Activated CD4-positive, alpha-beta memory T cell treated with anti-CD3 and anti-CD28 coated beads, Interleukin-2, amount 10 ng/mL, durations not matched to agents 7 days and 5 days (primary cell): ENCODE measurements at places on chromosomes 12 and 14.

DNA sequence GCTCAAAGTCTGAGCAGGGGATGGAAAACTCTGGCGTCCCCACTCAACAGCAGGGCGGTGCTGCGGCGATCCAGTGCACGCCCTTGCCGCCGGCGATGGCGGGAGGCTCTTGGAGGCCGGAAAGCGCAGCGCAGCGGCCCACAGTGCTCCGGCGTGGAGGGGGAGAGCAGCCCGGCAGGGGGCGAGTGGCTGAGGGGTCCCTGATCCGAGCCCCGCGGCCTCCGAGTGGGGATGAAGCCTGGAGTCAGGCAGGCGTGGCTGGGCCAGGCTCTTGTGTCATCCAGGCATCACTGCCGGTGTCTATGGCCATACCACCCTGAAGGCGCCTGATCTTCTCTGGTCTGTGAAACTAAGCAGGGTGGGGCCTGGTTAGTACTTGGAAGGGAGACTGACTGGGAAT is 183.1 kb downstream of the ALG10 start:
- H3K36me3 ChIP-seq: no peaks in the 10 kb centered on the region
- H3K4me1 ChIP-seq: no peaks in the 10 kb centered on the region
- H3K4me3 ChIP-seq: no peak overlapping the region
- no peaks in the 10 kb centered on the region for H3K27me3 ChIP-seq
- H3K27ac ChIP-seq: no peak overlapping the region

- peaks cover 3% of the 10 kb centered on the region for H3K36me3 ChIP-seq
- peaks cover 12% of the 10 kb centered on the region for H3K27me3 ChIP-seq
- H3K27ac ChIP-seq: no peak overlapping the region
Measured at GRCh38 chr12:57769594-57769993, 2.3 kb downstream of the METTL1 start.

- no peak for DNase-seq
- peaks cover 5% of the 10 kb centered on the region for H3K27me3 ChIP-seq
- H3K27ac ChIP-seq: no peak overlapping the region
- no peaks in the 10 kb centered on the region for H3K36me3 ChIP-seq
Measured at GRCh38 chr14:44785096-44785495, 176.7 kb downstream of the KLHL28 start.

DNA sequence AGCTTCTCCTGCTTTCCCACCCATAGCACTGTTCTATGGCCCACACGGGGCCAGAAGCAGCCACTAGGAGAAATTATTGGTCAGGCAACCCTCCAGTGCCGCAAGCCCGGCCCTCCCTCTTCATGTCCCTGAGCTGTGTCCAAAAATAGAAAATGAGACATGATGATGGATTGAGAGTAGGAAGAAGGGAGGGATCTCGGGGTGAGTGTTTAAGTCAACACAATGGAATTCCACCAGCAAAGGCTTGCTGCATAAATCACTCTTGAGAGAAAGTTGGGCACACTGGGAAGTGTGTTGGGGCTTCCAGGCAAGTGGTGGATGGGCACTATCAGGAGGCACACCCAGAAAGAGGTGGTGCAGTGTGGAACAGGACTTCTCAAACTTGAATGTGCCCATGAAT is 94.2 kb downstream of the LLPH start:
- H3K27ac ChIP-seq: no peak overlapping the region
- H3K27me3 ChIP-seq: peaks cover 16% of the 10 kb centered on the region
- H3K36me3 ChIP-seq: no peaks in the 10 kb centered on the region
- H3K4me1 ChIP-seq: no peaks in the 10 kb centered on the region
- no peak for DNase-seq

DNA sequence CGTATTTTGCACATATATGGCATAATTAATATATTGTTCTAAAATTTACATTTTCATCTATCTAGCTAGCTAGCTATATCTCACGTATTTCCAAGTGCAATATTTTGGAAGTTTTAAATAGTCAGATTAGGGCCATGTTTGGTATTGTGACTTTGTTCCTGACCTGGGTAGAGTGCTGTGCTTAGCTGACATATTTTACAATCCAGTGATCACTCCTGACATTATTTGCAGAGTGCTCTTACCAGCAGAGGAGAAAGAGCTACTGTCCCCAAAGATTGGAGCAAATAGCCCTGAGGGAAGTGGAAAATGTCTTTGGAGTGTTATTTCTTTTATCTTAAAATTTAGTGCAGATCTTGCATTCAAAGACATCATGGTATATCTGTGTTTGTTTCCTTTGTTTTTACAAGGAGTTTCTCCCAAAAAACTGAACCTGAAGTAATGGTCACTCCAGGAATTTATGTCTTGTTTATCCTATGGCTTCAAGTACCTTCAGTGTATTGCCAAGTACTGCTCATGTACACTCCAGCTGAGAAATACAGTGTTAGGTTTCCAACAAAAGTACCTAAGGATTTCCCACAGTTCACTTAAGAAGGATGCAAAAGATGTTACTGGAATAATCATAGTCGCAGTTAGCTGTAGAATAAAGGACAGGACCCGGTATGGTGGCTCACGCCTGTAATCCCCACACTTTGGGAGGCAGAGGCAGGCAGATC is 49.4 kb upstream of the PSMA6 start:
- no peak overlapping the region for H3K27ac ChIP-seq
- H3K4me1 ChIP-seq: peaks cover 2% of the 10 kb centered on the region
- no peak for DNase-seq

- H3K27me3 ChIP-seq: no peaks in the 10 kb centered on the region
- no peak overlapping the region for H3K27ac ChIP-seq
- no peaks in the 10 kb centered on the region for H3K36me3 ChIP-seq
Measured at GRCh38 chr12:86748894-86749293, 492.7 kb upstream of the MGAT4C start.

- H3K4me1 ChIP-seq: no peaks in the 10 kb centered on the region
- DNase-seq: no peak
- no peak overlapping the region for H3K27ac ChIP-seq
- no peaks in the 10 kb centered on the region for H3K36me3 ChIP-seq
Measured at GRCh38 chr14:99581374-99581773, 22.6 kb downstream of the CCDC85C start.

DNA sequence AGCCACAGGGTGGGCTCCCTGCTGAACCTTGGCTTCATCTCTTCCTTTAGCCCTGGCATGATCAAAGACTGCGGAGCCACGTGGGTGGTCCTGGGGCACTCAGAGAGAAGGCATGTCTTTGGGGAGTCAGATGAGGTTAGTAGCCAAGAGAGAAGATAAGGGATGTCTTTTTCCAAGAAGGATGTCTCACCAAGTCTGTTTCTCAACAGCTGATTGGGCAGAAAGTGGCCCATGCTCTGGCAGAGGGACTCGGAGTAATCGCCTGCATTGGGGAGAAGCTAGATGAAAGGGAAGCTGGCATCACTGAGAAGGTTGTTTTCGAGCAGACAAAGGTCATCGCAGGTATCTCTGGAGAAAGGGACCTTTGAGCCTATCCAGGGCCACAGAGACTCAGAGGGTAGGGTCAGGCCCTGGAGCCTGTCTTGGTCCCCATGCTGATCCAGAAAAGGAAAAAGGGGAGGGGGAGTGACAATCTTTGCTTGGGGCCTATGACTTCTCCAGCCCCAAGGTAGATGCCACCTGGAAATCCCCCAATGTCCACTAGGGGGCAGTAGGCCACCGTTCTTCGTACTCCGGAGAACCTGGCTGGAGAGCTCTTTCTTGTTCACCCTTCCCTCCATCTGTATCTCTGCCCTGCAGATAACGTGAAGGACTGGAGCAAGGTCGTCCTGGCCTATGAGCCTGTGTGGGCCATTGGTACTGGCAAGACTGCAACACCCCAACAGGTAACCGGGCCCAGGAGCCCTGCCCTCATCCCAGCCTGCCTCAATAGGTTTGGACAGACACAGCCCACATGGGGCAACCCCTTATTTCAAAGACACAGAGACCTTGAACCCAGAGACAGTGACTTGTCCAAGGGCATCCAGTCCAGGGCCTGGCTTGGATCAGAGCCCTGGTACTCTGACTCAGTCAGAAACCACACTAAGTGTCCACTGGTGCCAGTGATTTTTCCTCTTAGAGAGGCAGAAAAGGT is 2.0 kb downstream of the TPI1 start:
- DNase-seq: peak; percentile 88
- H3K4me3 ChIP-seq: peak overlapping the region; percentile 97
- H3K27me3 ChIP-seq: no peaks in the 10 kb centered on the region
- peaks cover 58% of the 10 kb centered on the region for H3K4me1 ChIP-seq

GRCh38 chr12:114920771-114921554 is 237.0 kb upstream of the TBX3 start:
- H3K27me3 ChIP-seq: no peaks in the 10 kb centered on the region
- H3K4me3 ChIP-seq: no peak overlapping the region
- no peak overlapping the region for H3K27ac ChIP-seq
- H3K4me1 ChIP-seq: no peaks in the 10 kb centered on the region

- peaks cover 4% of the 10 kb centered on the region for H3K27me3 ChIP-seq
- H3K4me3 ChIP-seq: no peak overlapping the region
- H3K27ac ChIP-seq: no peak overlapping the region
- H3K4me1 ChIP-seq: no peaks in the 10 kb centered on the region
Measured at GRCh38 chr12:122820138-122820537, 15.1 kb upstream of the HIP1R start.

DNA sequence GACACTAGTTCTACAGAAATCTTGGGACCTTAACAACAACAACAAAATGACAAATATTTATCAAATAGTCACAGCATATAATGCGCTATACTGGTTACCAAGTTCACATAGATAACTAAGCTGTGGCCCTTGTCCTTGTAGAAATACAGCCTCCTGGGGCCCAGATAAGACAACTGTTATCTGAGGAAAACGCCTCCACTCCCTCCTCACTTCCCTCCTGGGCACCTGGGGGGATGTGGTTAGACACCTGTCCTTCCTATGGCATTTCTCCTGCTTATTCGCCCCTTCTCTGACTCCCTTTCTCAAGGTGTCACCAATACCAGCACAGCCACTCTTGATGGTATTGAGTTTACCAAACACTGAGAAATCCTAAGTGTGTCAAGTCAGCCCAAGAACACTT is 419.4 kb downstream of the RAD51B start:
- no peak overlapping the region for H3K27ac ChIP-seq
- no peak overlapping the region for H3K4me3 ChIP-seq

GRCh38 chr12:89252284-89252683 is 100.0 kb downstream of the DUSP6 start:
- peaks cover 51% of the 10 kb centered on the region for H3K36me3 ChIP-seq
- H3K4me1 ChIP-seq: peaks cover 32% of the 10 kb centered on the region
- no peak overlapping the region for H3K4me3 ChIP-seq
- H3K27ac ChIP-seq: no peak overlapping the region

DNA sequence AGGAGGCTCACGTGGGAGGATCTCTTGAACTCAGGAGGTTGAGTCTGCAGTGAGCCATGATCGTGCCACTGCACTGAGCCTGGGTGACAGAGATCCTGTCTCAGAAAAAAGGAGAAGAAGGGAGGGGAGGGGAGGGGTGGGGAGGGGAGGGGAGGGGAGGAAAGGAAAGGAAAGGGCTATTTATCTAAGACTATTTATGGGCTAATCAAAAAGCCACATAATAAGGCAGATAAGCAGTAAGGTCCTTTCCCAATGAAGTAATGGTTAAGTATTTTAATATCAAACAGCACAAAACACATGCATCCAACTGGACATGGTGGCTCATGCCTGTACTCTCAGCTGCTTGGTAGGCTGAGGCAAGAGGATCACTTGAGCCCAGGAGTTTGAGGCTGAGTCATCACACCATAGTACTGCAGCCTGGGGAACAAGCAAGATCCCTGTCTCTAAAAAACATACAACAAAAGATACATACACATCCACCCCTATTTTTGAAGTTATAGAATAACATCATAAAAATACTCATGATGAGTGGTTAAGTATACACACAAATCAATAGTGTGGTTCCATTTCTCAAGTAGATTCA is 9.7 kb downstream of the PAWR start:
- no peak overlapping the region for H3K27ac ChIP-seq
- H3K27me3 ChIP-seq: peaks cover 13% of the 10 kb centered on the region
- H3K4me3 ChIP-seq: no peak overlapping the region
- no peak for DNase-seq

- peaks cover 11% of the 10 kb centered on the region for H3K4me1 ChIP-seq
- no peak overlapping the region for H3K27ac ChIP-seq
- H3K27me3 ChIP-seq: no peaks in the 10 kb centered on the region
- no peak overlapping the region for H3K4me3 ChIP-seq
Measured at GRCh38 chr12:75364919-75365318, 26.0 kb upstream of the GLIPR1L2 start.

GRCh38 chr14:71716041-71716772 is 216.0 kb upstream of the RGS6 start:
- no peak overlapping the region for H3K27ac ChIP-seq
- H3K4me3 ChIP-seq: no peak overlapping the region
- no peak for DNase-seq
- no peaks in the 10 kb centered on the region for H3K27me3 ChIP-seq
- H3K36me3 ChIP-seq: peaks cover 52% of the 10 kb centered on the region

- H3K27me3 ChIP-seq: no peaks in the 10 kb centered on the region
- no peak overlapping the region for H3K27ac ChIP-seq
- H3K4me3 ChIP-seq: no peak overlapping the region
- H3K4me1 ChIP-seq: no peaks in the 10 kb centered on the region
Measured at GRCh38 chr12:63808631-63809030, 28.9 kb downstream of the RXYLT1 start.

DNA sequence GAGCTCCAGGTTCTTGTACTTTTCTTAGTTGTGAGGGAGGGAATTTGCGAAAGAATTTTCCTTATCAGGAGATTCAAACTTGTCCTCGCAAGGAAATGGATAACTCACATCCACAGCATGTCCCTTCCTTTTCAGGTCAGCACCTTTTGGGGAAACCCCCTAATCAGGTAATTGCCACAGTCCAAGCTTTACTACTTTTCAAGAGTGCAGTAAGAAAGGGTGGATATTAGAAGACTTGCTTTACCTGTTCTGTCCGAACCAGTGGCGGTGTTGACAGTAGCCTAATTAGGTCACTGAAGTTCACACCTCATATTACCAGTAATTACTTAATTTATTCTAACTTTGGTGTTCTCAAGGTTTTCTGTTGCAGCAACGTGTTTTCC is 6.7 kb upstream of the C12orf50 start:
- DNase-seq: no peak
- H3K4me1 ChIP-seq: peaks cover 45% of the 10 kb centered on the region
- H3K4me3 ChIP-seq: peak overlapping the region; percentile 95
- peak overlapping the region; percentile 80 for H3K27ac ChIP-seq

DNA sequence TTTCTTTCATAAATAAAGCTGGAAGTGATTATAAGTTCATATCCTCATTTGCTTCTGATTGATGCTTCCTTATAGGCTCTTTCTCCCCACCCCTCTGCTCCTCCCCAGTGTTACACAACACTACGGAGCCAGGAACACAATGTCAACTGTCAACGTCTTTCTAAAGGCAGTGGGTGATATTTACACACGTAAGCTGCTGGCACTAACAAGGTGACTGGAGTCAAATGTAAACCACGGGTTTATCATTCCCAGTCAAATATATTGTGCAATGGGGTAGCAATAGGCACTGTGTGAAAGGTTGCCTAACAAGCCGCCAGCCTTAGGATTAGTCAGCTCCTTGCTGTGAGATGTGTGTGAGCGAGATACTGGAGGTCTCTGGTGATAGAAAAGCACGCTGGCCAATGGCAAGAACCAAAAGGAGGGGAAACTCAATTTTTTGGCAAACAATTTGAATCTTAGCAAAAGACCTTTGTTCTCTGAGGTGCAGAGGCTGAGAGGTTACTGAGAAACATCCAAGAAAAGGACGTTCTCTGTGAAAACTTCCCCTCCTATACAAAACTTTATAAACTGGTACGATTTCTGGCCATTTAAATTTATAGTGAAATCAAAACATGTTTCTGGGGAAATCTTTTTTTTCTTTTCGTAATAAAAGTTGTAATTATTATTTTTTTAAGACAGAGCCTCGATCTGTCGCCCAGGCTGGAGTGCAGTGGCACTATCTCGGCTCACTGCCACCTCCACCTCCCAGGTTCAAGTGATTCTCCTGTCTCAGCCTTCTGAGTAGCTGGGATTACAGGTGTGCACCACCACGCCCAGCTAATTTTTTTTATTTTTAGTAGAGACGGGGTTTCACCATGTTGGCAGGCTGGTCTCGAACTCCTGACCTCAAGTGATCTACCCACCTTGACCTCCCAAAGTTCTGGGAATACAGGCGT is 22.3 kb upstream of the HECTD1 start:
- H3K4me1 ChIP-seq: no peaks in the 10 kb centered on the region
- no peak overlapping the region for H3K27ac ChIP-seq
- DNase-seq: no peak
- H3K36me3 ChIP-seq: no peaks in the 10 kb centered on the region
